ENCODE measurements at places on chromosomes 7 and 10.

DNA sequence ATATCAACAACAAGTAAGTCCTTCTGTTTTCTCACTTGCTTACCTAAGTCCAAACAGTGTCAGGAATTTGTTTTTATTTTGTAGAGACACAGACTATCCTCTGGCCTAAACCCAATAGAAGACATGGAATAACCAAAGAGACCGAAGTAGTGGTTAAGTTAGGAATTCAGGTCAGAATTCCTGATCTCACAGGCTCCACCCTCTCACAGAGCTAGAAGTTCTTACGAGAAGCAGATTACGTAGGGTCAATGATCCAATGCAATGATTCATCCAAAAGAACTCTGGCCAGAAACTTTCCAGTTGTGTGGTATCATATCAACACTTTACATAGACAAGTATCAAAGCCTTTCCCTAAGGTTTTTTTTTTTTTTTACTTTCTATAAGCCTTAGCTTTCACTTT, 73.8 kb downstream of the IQUB start:
- peak; percentile 82 for DNase-seq

DNA sequence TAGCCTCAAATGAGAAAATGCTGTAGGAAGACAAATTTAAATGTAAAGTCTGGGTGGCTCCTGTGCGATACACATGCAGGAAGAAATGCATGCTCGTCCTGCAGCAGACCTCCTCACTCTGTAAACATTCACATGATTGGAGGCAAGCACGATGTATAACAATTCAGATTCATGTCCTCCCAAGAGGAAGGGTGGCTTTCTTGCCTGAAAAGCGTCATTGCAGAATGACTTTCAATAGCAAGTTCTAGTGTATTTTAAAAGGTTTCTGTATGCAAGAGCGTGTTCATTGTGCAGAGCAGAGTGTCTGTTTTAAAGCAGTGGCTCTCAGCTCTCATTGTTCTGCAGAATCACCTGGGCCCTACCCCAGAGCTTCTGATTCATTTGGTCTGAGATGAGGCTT, 170.3 kb upstream of the CELF2 start:
- no peak for DNase-seq

DNA sequence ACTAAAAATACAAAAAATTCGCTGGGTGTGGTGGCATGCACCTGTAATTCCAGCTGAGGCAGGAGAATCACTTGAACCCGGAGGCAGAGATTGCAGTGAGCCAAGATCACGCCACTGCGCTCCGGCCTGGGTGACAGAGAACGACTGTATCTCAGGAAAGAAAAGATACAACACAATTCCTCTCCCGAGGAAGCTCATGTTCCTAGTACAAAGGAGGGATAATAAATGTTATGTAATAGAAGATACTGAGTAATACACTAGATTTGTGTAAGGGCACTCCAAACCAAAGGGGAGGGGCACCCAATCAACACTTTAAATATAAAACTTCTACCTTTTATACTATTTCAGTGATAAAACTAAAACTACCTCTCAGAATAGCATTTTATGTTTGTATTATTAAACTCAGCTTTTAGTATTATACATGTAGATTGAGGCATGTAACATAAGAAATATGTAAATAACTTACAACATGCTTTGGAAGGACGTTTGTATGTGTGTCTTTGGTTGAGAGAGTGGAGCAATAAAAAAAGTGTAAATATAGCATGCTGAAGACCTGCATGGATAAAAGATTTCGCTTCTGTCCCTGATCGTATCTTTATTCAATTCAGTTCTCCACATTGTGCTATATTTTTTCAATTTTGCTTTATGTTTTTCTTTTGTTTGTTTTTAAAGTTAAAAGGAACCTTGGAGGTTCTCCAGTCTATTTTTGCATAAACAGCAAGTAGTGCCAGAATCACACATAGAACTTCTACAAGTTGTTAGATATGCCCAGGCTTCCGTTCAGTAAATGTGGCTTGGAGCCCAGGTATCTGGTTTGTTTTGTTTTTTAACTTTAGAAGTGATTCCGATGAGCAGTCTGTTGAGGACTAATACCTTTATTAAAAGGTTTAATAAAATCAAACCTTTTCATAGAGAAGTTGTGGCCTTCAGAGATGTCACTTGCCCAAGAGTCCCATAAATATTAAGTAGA, 71.9 kb downstream of the WAC start:
- DNase-seq, result no peak

DNA sequence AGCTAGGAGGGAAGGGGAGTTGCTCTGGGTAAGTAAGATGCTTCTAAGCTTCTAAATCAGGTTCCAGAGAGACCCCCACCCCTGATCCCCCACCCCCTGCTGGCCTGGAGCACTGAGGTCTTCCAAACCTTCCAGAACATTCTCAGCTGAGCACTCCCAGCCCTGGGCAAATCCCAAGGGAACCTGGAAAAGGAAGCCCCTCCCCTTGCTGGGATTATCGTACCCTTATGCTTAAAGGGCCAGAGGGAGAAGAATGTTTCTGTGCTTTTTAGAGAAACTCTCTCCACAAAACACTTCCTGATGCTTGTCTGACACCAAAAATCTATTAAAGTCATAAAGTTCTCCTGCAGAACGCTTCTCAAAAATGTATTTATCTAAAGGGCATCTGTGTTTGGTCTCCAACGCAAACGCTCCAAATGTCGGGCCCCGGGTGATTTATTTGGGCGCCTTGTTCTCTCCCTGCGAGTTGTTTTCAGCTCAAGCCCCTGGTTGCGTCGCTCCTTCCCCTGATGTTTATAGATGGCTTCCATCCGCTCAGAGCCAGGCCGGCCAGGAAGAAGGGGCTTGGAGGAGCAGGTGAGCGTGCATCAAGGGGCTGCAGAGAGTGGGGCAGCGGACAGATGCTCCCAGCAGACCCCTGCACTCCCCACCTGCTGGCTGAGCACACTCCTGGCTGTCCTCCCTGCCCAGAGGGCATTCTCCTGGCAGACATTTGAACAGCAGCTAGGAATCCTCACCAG, 8.2 kb upstream of the RET start:
- no peak for DNase-seq

DNA sequence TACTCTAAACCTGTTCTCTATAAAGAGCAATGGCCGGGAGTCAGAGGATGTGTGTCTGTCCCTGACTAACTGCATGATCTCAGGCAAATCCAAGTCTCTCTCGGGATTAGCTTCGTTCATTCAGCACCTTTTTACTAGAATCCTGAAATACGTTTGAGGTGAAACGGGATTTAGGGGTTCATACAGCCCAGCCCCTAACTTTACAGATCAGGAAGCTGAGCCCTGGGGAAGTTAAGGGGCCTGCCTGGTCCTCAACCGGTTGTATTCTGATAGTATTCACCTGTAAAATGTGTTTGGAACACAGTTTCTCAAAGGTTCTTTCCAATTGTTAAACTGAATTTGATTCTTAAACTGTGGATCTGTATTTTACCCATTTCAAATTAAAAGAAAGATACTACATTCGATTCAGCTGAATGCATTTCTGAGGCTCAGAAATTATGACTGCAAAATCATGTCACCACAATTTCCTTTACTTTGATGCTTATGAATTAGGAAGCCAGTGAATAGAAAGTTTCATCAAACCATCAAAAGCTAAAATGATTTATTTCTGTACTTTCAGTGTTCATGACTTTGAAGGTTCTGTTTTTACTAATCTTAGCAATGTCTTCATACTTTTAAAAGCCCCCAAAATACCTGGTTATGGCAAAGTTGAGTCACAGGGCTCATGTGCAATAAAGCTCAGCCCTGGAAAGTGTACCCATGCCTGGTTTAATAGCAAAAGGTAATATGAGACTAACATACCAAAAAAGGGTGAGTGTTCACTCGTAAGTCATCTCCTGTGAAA, 28.9 kb upstream of the EZH2 start:
- no peak for DNase-seq

DNA sequence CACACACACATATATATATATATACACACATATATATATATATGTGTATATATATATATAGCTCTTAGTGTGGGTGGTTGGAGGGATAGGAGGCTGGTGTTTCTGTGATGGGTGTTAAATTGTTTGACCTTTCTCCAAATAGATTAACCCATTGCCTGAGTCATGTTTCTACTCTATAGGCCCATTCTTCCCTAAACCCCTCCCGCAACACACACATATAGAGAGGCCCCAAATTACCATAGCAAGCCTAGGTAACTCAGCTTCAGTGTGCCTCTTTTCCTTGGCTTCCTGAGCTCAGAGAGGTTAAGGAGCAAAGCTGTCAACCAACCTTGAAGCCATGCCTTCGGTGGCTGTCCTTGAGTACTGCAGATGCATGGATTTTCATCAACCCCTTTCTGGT, 98.7 kb upstream of the ADO start:
- DNase-seq, result no peak

DNA sequence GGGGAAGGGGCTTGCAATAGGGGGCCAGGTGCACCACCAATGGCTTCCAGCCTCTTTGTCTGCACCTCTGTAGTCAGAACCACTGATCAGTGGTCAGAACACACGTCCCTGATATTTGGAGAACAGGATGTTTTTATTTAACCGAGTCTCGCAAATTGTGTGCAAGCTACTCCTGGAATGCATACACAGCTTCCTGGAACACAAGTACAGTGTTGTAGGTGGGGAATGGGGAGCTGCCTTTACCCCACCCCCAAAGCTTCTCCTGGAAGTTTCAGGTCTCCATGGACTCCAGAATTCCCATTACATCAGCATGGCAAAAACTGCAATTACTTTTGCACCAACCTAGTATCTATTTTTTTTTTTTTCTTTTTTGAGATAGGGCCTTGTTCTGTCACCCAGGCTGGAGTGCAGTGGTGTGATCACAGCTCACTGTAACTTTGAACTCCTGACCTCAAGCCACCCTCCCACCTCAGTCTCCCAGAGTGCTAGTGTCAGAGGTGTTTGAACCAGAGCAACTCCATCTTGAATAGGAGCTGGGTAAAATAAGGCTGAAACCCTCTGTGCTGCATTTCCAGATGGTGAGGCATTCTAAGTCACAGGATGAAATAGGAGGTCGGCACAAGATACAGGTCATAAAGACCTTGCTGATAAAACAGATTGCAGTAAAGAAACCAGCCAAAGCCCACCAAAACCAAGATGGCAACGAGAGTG, 374.0 kb downstream of the CALN1 start:
- no peak for DNase-seq

- no peak for DNase-seq
Observed at GRCh38 chr7:3780525-3780924, 479.5 kb downstream of the SDK1 start.

- DNase-seq, result no peak
Observed at GRCh38 chr10:47329855-47330254, 7.6 kb downstream of the GDF2 start.

GRCh38 chr10:14022052-14022451, 308.7 kb downstream of the FRMD4A start:
- no peak for DNase-seq

All from fibroblast of mammary gland (primary cell).